ENCODE measurements at places on chromosomes 11 and 22.

- DNase-seq, result no peak
Measured at GRCh38 chr22:19070397-19071169, 51.6 kb downstream of the DGCR2 start.

GRCh38 chr11:30586251-30587144, at the start of gene MPPED2:
Gene MPPED2, minus strand, starts transcription at chr11:30586353. Its CDS starts 5,980 bp downstream, at chr11:30580373.
- DNase-seq, result no peak

GRCh38 chr11:18307461-18308139, 14.3 kb downstream of the HPS5 start:
- no peak for DNase-seq

- DNase-seq, result no peak
Measured at GRCh38 chr11:33867561-33867960, 24.3 kb downstream of the LMO2 start.

GRCh38 chr22:39994566-39995392, at the start of gene FAM83F:
Gene FAM83F, plus strand, starts transcription at chr22:39994954. Its CDS starts 89 bp downstream, at chr22:39995043.
- DNase-seq, result no peak

DNA sequence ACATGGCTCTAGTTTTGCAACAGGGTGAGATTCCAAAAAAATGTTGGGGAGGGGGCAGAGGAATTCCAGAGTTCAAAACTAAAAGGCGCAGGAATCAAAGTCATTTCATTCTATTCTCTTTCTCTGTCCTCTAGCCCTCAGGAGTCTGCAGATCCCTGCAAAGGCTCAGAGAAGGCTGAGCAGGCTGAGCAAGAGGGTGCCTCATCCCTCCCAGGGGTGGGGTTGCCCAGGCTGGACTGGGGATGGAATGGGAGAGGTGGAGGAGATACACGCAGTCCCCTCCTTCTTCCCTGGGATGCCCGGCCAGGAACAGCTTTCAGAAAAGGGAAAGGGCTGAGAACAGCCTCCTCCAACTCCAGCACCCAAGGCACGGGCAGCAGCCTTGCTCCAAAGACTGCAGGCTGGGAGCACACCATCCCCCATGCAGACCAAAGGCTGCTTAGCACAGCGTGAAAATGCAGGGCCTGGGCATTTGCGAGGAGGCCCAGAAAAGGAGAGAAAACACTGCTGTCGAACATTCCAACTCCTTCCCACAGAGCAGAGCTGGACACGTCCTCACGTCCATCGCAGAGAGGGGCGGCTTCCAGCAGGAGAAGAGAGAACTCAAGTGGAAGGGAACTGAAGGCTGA, 51.8 kb downstream of the MN1 start:
- DNase-seq, result peak; percentile 7

GRCh38 chr11:114440121-114440860, 1.0 kb downstream of the REXO2 start:
- DNase-seq, result no peak

DNA sequence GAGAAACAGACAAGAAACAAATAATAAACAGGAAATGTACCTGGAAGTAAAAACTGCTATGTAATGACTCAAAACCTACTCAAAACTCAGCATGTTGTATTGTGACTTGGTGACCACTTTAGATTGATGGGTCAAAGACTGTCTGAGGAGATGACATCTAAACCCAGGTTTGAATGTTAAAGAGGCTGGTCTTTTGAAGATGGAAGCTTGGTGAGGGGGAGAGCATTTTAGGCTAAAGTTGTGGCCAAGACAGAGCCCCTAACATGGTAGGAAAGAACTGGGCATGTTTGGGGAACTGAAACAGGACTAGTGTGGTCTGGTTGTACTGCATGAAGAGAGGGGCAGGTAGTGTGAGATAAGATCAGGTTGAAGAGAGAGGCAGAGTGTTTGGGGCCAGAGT, 85.3 kb upstream of the MYO18B start:
- no peak for DNase-seq

DNA sequence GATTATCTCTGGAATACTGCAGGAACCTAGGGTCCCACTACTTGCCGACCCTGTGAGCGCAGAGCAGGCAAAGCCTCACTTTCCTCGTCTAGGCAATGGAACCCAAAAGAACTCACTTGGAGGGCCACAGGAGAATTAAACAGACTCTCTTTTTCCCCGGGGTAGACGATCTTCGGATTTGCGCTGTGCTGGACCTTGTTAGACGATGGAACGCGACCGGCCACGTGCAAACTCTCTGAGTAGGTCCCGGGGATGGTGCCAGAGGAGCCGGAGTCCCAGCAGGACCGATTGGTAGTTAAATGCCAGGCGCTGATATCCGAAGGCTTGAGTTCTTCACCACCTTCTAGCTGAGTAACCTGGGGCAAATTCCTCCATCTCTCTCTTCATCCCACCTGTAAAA, 1.0 kb upstream of the SLC1A2 start:
- DNase-seq, result no peak

All from NCI-H226 (cell line).